Aorta (tissue), 5 donors: ENCODE measurements at places on chromosomes 2 and 18.
A peak's percentile ranks its signal among the peaks of the same experiment; 100 is the strongest.

DNA sequence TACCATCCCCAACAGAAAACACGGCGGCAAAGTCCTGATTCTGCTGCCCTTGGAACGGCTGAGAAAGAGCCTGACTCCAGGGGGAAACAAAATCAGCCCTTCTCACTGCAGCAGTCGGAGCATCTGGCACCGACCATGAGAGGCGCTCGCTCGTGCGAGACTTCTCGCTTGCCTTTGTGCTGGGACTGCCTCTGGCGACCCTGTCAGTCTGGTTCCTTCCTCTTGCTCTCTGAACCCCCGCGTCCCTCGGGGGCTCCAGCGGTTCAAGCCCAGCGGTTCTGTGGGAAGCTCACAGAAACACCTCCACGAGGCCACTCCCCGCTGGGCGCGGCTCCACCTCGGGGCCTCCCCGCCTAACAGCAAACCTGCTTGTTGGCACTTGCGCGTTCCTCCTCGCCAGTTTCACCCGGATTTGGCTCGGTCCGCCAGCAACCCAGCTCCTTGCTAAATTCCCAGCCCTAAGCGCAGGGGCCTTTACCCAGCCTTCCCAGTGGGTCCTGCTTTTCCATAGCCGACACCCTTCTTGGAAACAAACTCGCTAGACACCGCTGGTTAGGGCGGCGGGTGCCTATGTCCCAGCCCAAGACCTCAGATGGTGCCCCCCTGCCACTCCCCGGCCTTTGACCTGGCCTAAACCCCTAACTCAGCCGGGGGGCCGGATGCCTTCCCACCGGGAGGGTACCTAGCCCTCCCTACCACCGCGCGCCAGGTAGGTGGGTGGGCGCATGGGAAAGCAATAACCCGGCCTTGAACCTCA, 2.2 kb downstream of the RND3 start:
- DNase-seq, result peak; percentile 90

- DNase-seq, result no peak
These were observed 20.6 kb downstream of the MPPE1 start for GRCh38 chr18:11887328-11888128.

DNA sequence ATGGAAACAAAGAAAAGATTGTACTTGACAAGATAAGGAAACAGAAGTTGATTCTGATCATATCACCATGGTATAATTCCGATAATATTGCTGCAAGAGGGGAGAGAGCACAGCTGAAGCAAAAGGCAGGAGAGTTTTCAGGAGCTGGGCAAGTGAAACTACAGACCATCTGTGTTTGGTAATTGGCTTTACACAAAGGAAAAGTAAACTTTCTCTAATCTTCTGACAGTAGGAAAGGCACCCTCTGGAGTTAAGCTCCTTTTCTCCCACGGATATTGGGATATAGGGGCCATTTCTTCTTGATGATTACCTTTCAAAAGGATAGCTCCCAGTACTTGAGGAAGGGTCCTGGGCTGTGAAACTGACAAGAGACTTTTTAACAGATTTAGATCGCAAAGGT, 29.9 kb upstream of the REG3A start:
- DNase-seq, result no peak

GRCh38 chr18:22594155-22594690, 176.5 kb upstream of the CTAGE1 start:
- no peak for DNase-seq

- no peak for DNase-seq
These were observed 39.3 kb upstream of the MFF start for GRCh38 chr2:227285741-227286236.

- no peak for DNase-seq
These were observed 49.1 kb upstream of the MYCN start for GRCh38 chr2:15890936-15891905.

- DNase-seq, result no peak
These were observed 58.6 kb upstream of the NPAS2 start for GRCh38 chr2:100761365-100761764.

GRCh38 chr18:40249390-40250080, 1705.5 kb upstream of the PIK3C3 start:
- no peak for DNase-seq

- DNase-seq, result peak; percentile 45
These were observed 83.2 kb upstream of the FRZB start for GRCh38 chr2:182949572-182950189.

DNA sequence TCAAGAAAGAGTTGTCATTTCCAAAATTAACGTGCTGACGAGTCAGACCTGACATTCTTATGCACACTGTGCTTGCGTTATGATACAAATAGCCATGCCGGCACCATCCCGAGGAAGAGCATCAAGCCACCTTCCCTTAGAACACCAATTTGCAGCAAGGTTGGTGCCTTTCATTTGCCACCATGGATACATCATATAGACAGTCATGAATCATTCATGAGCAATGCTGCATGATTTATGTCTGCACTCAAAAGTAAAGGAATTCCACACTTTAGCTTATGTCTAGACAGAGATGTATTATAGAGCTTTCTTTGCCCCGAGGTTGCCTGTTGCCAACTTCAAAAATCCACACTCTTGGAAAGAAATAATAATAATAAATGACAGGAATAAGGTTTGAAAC, 166.9 kb downstream of the VWC2L start:
- DNase-seq, result no peak

DNA sequence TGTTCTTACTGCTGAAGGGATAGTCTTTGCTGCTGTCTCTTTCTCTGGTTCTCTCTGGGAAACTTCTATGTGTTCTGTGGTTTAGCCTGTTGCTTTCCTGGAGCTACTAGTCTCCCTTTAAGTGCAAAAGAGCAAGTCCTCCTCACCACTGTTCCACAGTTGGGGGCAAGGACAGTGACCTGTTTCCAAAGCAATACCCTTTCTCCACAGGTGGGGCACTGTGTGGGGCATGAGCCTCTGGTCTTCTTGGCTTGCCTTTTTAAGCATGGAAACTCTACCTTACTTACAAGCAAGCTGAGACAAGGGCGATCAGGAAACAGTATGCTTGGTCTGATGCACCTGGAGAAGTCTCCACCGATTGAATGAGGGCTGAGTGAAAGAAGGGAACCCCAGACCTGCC, 156.7 kb downstream of the CPS1 start:
- peak; percentile 26 for DNase-seq

GRCh38 chr2:221134718-221135117, 437.4 kb downstream of the EPHA4 start:
- no peak for DNase-seq

DNA sequence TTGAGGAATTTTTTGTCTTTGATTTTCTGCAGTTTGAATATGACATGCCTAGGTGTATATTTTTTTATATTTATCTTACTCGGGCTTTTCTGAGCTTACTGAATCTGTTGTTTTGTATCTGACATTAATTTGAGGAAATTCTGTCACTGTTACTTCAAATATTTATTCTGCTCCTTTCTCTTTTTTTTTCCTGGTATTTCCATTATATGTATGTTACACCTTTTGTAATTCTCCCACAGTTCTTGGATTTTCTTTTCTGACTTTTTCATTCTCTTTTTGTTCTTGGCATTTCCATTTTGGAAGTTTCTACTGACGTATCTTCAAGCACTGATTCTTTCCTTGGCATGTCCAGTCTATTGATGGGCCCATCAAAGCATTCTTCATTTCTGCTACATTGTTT, 24.1 kb upstream of the SKA1 start:
- no peak for DNase-seq

DNA sequence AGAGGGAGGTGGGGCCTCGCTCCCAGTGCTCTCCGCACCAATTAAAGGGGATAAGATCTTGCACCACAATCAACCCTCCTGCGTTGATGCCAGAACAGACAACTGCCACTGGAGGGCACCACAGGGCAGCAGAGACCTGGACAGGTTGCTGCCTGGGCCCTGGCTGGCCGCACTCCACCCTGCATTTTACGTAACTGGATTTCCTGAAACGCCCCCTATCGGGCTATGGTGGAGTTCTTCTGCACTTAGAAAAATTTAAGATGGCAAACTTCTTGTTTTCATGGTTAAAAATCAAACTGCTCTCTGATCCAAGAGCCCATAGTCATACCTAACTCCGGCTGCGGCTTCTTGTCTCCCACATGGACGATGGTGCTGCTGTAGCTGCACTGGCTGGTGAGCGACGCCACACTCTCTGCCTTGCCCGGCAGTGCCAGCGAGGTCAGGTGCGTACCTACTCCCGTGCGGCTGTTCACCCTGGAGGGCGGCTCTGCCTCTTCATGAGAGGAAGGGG, 16.8 kb upstream of the HES6 start:
- DNase-seq, result peak; percentile 81

DNA sequence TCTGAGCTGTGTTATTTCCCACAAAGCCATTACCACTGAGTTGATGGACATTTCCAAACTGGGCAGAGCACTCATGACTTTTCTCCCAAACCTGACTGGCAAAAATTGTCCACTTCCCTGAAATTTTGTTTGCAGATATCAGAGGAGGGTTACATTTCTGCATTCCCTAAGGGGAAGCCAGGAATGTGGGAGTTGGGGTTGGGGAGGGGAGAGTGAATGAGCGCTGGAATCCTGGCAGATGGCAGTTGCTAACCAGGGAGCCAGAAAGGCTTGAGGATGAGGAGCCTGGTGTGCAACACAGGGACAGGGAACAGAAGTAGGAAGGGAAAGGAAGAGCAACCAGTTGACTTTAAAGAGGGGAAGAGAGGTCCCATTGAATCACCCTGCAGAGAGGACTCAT, 14.0 kb upstream of the CCNYL1 start:
- DNase-seq, result no peak

- no peak for DNase-seq
These were observed 1.4 kb downstream of the ITPRID2 start for GRCh38 chr2:181892799-181893435.

DNA sequence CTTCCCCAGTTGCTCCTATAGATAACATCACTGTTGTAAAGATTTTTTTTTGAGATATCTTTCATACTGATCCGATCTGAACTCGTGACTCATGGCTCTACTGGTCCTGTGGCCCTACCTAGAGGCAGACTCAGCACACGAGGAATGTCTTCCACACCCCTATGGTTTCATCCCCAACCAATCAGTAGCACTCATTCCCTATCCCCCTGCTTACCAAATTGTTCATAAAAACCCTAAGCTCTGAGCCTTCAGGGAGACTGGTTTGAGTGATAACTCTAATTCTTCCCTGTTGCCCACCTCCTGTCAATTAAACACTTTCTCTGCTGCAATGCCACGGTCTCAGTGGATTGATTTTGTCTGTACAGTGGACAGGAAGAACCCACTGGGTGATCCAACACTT, 4.2 kb upstream of the SAP130 start:
- no peak for DNase-seq

DNA sequence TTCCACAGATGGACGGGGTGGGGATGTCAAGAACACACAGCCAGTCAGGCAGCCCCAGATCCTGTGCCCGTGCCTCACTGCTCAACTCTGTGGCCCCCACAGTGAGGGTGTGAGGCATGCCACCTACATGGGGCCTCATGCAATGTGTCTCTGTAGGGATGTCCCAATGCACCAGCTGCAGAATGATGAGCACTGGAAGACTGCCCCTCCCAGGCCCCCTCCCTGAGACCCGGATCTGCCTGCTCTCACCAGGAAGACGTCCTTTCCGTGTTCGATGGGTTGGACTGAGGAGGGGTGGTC, 124.2 kb downstream of the TWIST2 start:
- DNase-seq, result no peak

DNA sequence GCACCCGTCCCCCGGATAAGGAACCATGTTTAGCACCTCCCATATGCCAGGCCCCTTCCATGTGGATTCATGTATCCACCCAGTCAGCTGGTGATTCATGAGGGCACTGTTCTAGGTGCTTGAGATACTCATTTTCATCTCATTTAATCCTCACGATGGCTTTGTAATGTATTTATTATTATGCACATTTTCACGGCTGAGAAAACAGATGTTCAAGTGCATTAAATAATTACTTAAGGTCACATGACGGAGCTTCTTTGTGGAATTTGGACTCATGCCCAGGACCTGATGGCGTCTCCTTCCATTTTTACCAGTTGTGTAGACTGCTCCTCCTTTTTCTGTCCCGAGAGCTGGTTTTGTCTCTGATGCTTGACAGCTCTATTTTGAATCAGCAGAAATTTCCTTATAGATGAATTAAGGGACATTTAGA, 72.2 kb upstream of the RBM44 start:
- no peak for DNase-seq

- no peak for DNase-seq
These were observed 20.8 kb downstream of the DOK1 start for GRCh38 chr2:74575320-74575719.

DNA sequence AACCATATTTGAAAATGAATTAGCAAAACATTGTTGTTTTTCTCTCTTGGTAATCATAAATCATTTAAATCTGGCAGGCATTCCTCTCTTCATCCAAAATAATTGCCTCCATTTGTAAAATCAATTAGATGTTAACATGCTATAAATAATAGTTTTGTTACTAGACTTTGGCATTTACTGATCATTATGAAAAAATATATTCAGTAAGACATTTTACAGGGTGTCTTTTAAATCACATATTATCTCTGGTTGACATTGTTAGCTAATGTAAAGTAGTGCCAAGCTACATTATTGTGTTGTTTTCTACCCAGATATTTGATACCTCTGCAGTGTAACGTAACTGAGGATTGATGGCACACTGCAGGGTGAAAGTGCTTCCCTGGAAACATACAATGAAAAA, 31.8 kb upstream of the DLX1 start:
- no peak for DNase-seq

DNA sequence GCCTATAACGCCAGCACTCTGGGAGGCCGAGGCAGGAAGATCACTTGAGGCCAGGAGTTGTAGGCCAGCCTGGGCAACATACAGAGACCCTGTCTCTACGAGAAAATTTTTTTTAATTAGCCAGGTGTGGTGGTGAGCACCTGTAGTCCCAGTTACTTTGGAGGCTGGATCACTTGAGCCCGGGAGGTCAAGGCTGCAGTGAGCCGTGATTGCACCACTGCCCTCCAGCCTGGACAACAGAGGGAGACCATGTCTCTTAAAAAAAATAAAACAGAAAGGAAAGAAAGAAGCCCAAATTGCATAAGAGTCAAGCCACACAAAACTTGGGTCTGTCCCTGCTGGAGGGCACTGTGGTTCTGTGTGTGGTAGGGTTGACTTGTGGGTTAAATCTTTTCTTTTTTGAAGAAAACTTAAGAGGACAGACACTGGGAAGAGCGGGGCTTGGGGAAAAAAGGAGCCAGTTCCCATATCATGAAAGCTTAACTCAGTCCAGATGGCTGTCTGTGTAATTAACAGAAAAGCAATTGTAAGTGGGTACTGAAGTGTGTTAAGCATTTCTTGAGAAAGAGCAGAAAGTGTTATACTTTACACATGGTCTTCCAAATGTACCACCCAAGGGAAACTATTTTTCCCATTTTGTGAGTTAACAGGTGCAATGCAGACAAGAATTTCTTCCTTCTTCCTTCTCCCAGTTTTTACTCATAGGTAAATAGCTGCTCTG, 115.1 kb downstream of the ALPK2 start:
- no peak for DNase-seq

- DNase-seq, result no peak
These were observed 218.7 kb upstream of the PIEZO2 start for GRCh38 chr18:11368020-11368419.
